ENCODE measurements at places on chromosomes 12 and 14.

DNA sequence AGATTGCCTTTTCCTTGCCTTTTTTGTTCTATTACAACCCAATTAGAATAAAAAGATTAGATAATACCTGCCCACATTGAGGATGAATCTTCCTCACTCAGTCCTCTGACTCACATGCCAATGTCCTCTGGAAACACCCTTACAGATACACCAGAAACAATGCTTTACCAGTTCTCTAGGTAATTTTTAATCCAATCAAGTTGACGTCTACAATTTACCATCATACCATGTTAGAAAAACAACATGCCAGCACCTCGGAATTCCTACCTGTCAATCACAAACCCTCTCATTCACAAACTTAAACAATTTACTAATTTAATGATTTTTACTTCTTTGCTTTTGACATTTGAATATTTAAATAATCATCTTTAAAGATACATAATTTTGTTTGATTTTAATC is 953.8 kb downstream of the TRHDE start:
- DNase-seq: no peak

DNA sequence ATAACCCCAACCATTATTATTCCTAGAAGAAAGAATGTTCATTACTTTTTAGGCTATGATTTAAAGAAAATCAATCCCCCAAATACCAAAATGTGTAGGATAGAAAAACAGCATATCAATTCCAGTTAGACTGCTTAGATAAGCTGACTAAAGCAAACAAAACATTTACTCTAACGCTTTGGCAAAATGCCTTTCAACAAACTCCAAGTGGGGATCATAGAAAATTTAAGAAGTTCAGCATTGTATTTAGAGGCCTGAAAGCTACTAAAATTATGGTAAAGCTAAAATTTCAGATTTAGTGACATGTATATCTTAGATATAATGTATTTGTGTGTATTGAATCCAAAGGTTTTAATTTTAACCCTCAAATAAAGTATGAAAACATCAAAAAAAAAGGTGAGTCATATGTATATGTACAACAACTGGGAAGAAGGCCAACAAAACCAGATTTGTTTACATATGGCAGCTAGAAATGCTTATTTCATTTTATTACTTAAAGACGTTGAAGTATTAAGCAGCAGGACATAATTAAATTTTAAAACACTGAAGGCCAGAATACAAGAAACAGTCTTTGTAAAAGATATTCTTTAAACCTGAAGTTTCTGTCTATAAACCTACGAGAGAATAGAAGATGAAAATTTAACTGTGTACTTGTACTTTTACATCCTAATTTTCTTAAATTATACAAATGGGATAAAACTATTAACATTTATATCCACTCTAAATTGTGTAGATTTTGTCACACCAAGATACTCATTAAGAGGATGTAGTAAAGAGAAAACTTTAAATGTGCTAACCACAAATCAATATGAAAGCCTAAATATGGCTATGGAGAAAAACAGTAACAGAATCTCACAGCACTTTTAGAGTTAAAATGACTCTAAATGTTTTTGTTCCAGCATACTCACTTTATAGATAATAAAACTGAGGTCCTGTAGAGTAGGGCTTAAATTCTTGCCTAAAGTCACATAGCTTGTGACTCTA is 71.4 kb downstream of the SLC41A2 start:
- peak; percentile 75 for DNase-seq

- no peak for DNase-seq
Measured at GRCh38 chr12:117010693-117011451, 88.3 kb downstream of the TESC start.

- no peak for DNase-seq
Measured at GRCh38 chr14:103732868-103733620, 17.4 kb downstream of the ZFYVE21 start.

Measured in astrocyte of the spinal cord (primary cell).